B cell (primary cell): ENCODE measurements at places on chromosomes 5 and 9. TPM values are rescaled to one million over a fixed set of nuclear protein-coding genes. Genes with fewer than 3 reads are reported as not detected.

The ASTN2 gene
- total RNA-seq: 3.3 and 3.6 TPM in 2 replicates

The FBP2 gene
- total RNA-seq: not detected in 2 replicates

The ZNF169 gene
- total RNA-seq: 26.2 and 26.9 TPM in 2 replicates

The ERCC6L2 gene
- total RNA-seq: 52.0 and 54.4 TPM in 2 replicates

The TCF7 gene
- total RNA-seq: 58.8 and 61.1 TPM in 2 replicates

The ZFAND5 gene
- total RNA-seq: 93.8 and 95.3 TPM in 2 replicates

The SMIM33 gene
- total RNA-seq: not detected in 2 replicates

The RBM18 gene
- 12.4 and 15.7 TPM in 2 replicates for total RNA-seq

The AGXT2 gene
- not detected in 2 replicates for total RNA-seq

The GALT gene
- 96.6 and 111 TPM in 2 replicates for total RNA-seq

The ADRA1B gene
- total RNA-seq: not detected in 2 replicates

The NKD2 gene
- total RNA-seq: 0.34 TPM in 1 of 2 replicates, not detected in the other

The CNTFR gene
- total RNA-seq: not detected in 2 replicates

The TRIM41 gene
- 44.3 and 45.2 TPM in 2 replicates for total RNA-seq

The LPAR1 gene
- total RNA-seq: not detected in 2 replicates

The MYMK gene
- total RNA-seq: not detected in 2 replicates

The HRCT1 gene
- not detected in 2 replicates for total RNA-seq

The CDC20B gene
- not detected in 2 replicates for total RNA-seq

The SCGB3A1 gene
- not detected in 2 replicates for total RNA-seq

The PGM5 gene
- not detected in 2 replicates for total RNA-seq

The NME5 gene
- not detected in 2 replicates for total RNA-seq

The ZNF367 gene
- total RNA-seq: 1.7 and 2.2 TPM in 2 replicates

The BRD8 gene
- 98.9 and 114 TPM in 2 replicates for total RNA-seq

The SEMA5A gene
- not detected in 2 replicates for total RNA-seq

The OBP2B gene
- total RNA-seq: not detected in 2 replicates

The C5orf58 gene
- total RNA-seq: not detected in 2 replicates

The GABRA1 gene
- not detected in 2 replicates for total RNA-seq

The CAPSL gene
- total RNA-seq: not detected in 2 replicates
